Vagina (tissue), 2 donors: ENCODE measurements at places on chromosomes 3 and 15. TPM values are rescaled to one million over a fixed set of nuclear protein-coding genes. Genes with fewer than 3 reads are reported as not detected.

- no peak for DNase-seq
Measured at GRCh38 chr15:35067496-35068347, 17.4 kb downstream of the NANOGP8 start.

Gene LRRK1
- total RNA-seq: 21.1 TPM

Gene NUTM1
- total RNA-seq: not detected

GRCh38 chr15:51982013-51982769, 10.6 kb upstream of the LEO1 start:
- no peak for DNase-seq

DNA sequence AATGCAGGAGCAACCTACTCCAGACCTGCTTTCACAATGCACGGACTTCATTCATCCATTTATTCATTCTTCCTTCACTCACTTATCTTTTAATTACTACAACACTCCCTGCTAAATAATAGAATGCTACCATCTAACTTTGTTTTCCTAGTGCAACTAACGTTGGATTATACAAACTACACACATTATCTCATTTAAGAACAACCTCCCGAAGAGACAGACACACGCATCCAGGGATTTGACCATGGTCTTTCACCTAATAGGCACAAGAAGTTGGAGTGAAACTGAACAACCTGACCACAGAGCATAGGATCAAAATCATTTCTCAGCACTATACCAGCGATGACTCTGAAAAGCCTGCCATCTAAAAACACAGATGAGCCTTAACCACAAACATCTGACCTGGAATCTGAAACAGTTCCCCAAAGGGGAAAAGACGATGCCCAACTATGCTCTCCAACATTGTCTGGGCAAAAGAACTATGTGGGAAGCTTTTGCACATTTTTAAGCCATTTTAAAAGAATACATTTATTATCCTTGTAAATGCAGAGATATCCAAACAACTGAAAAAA, 21.0 kb downstream of the ZNF385D start:
- DNase-seq: no peak

Gene NECTIN3
- total RNA-seq: 20.4 TPM

- no peak for DNase-seq
Measured at GRCh38 chr3:155676252-155676981, 68.5 kb downstream of the PLCH1 start.

GRCh38 chr3:75218577-75218976, 445.6 kb upstream of the FRG2C start:
- DNase-seq: no peak

GRCh38 chr3:15556512-15556911, 35.0 kb upstream of the COLQ start:
- DNase-seq: no peak

DNA sequence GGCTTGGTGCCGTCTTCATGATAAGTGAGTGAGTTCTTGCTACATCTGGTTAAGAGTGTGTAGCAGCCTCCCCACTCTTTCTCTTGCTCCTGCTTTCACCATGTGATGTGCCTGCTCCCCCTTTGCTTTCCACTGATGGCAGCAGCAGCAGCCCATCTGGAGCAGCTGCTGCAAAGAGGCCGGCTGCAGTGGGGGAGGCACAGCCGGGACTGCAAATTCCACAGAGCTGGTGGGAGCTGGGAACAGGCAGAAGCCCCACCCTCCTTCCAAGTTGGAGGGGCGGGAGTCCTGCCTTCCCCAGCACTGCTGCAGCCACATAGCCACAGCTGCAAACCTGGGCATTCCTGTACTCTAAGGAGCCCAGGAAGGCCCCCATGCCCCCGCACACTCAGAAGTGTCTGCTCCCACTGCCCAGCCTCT, 62.8 kb upstream of the IMPG2 start:
- DNase-seq: no peak

GRCh38 chr3:130425484-130425883, 80.0 kb downstream of the COL6A5 start:
- no peak for DNase-seq

DNA sequence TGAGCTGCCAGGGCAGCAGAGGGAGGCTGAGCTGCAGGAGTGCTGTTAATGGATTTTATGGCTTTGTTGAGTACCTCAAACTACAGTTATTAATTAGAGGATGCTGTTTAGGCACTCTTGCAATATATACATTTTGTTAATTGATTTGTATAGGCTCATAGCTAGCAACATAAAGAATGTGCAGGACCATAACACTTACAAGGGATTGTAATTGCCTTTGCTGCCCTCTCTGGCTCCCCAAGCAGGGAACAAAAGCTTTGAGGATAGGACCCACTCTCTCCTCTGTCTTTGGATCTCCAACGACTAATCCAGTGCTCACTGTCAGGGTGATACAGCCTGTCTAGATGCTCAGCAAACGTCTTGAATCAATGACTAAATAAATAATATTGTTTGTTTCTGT, 1.2 kb upstream of the CLSTN2 start:
- no peak for DNase-seq

Gene SLC12A1
- total RNA-seq: not detected

- no peak for DNase-seq
Measured at GRCh38 chr15:58521293-58521991, 89.7 kb downstream of the LIPC start.

DNA sequence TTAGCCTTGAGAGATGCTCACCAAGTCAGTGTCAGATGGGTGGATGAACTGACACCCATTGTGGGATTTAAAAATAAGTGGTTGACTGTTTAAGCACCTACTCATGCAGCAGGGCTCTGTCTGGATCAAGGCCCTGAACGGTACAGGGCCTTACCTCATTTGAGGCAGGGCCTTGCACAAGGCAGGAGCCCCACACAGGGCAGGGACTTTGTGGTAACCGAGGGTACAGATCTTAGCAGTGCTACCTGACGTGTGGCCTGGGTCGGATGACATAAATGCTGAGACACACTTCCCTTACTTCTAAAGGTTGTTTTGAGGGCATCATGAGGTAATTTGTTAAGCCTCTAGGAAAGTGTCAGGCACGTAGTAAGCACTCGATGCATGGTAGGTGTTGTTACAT, 59.5 kb upstream of the PLXNA1 start:
- no peak for DNase-seq

DNA sequence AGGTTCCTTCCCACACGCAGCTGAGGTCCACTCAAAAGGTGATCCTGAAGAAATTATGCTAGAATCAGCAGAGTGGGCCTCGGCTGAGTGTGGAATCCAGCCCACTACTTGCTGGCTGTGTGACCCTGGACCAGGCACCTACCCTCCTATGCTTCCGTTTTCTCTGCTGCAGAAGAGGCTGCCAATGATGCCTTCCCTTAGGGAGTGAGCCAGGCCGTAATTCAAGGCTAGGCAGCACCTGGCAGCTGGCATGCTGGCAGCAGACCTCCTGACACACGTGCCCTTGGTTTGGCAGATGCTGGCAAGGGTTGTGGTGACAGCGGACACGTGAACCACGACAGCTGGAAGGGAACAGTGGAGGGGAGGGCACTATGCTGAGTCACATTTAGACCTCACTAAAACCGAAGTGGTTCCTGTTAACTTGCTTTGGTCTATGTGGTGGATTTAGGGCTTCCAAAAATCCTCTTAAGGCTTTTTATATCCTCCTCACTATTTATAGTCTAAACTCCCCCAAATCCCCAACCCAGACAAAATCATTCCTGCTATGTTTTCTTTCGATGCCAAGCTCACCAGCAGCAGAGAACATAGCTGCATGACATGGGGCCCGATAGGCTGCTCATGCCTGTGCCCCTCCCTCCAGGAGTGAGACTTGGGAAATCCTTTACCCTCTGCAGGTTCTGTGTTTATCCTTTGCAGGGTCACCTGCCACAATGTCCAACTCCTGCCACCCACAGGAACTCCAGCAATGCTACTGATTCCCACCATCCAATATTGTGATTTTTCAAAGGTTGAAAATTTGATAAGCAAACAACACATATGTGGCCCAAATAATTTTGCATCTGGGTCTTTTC, 10.6 kb upstream of the PCSK6 start:
- DNase-seq: peak; percentile 77

DNA sequence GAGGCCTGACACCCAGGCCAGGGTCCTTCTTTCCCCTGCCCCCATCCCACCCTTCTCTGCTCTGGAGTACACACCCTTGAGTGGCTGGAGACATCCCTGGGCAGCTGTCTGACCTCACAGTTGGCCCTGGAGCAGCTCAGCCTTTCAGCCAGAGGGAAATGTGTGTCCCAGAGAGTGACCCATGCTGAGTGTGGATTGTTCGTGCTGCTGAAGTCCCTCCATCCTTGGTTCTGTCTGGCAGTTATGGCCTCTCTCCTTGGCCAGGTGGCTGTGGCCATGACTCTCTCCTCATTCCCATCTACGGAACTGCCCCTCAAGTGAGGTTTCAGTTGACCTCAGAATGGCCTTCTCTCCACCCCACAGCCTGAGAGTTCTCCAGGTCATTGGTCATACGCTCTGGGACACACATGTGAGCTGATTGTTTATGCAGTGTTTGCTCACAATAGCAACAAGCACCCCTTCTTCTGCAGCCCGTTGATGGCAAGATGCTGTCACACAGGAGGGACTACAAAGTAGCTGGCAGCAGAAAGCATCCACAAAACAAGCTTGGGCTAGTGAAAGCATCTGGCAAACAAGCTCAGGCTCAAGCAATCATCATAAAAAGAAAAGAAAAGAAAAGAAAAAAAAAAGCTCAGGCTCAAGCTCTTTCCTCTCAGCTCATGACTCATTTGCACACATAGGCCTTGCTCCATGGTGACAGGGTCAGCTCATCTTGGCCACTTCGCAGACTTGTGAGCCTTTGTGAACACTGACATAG, 55.3 kb upstream of the ITGA11 start:
- peak; percentile 85 for DNase-seq

GRCh38 chr3:105747060-105747541, 121.7 kb downstream of the CBLB start:
- no peak for DNase-seq

Gene HESX1
- not detected for total RNA-seq

- DNase-seq: no peak
Measured at GRCh38 chr15:80247320-80247719, 4.7 kb downstream of the CTXND1 start.

DNA sequence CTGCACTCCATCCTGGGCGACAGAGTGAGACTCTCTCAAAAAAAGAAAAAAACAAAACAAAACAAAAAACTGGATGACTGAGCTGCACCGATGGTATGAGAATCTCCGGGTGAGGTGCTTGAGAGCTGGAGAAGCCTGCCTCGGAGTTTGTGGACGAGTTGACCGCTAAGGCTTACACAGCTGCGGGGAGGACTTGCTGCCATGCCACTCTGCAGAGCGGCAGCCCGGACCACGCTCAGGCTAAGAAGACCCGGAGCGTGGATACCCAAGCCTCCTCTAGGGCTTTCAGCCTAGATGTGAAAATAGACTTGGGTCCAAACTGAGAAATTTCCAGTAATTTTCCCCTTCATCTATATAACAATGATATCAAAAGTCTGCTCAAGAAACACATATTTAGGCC, 16.0 kb downstream of the NRROS start:
- DNase-seq: no peak

- no peak for DNase-seq
Measured at GRCh38 chr3:174229916-174230315, 629.2 kb upstream of the NAALADL2 start.

GRCh38 chr15:78004919-78005634, 72.4 kb downstream of the TBC1D2B start:
- no peak for DNase-seq

Gene ATP13A5
- total RNA-seq: not detected

DNA sequence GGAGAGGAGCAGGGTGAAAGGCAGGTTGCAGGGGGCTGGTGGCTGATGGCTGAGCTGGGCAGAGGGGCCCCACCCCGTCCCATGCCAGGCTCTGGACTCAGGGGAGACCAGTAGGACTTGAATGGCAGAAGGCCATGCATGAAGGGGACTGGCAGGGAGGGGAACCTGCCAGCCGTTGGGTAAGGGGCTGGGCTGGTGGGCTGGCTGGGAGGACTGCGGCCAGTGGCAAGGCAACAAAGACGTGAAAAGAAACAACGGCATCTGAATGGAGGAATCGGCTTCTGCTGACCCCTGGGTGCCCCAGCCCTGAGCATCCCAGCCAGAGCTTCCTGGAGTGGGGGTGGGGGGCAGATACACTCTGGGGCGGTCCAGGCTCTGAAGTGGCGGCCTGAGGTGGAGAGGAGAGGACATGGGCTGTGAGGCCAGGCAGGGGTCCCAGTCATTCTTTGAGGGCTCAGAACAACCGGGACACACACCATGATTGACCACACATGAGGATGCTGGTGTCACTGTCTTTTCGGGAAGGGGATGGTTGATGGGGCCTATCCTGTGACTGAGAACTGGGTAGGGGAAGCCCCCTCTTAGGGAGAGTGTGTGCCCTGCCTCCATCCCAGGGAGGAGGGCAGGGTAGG, 11.7 kb downstream of the GLYCTK start:
- no peak for DNase-seq

DNA sequence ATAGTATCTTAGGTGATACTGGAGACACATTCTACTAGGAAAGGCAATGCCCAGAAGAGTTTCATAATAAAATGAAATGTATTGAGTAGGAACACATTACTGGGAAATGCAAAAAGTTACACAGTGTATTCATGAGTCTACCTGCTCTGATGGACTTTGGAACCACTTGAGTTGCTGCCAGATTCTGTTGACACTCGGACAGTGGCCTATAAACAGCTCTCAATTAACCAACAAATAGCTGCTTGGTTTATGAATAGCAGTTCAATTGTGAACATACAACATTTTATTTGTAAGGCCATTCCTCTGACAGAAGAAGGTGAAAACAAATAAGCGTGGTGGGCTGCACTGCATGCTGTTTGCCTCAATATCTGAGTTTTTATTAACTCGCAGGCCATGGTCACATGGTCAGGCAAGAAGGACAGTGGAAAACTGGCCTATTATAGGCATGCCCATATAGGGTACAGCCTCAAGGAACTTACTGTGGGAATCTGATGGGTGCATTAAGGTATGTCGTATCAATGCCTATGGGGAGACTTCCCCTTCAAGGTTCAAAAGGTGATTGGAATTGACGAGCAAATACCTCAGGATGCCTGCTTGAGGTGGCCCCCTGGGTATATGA, 66.2 kb downstream of the C3orf80 start:
- no peak for DNase-seq

DNA sequence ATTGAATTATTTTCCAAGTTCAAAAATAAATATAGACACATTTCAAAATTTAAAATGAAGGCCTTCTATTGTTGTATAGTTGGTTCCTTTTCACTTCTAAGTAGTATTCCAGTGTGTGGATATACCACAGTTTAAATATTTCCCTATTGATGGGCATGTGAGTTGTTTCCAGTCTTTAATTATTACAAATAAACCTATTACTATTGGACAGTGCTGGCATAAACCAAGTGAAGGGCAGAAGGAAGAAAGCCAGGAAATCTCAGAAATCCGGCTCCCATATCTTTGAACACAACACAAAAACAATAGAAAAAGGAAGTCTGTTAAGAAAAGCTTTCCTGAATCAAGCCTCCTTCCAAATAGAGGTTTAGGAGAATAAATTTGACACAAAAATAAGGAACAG, 26.1 kb downstream of the GOLGB1 start:
- DNase-seq: no peak

GRCh38 chr3:47404955-47405790, 24.4 kb downstream of the PTPN23 start:
- no peak for DNase-seq

GRCh38 chr15:45611305-45611704, 23.5 kb upstream of the SQOR start:
- DNase-seq: no peak

Gene FRMD4B
- 53.5 TPM for total RNA-seq

Gene KCNH8
- total RNA-seq: 2.0 TPM
